Keratinocyte (primary cell): ENCODE measurements at places on chromosomes 1 and 21.

DNA sequence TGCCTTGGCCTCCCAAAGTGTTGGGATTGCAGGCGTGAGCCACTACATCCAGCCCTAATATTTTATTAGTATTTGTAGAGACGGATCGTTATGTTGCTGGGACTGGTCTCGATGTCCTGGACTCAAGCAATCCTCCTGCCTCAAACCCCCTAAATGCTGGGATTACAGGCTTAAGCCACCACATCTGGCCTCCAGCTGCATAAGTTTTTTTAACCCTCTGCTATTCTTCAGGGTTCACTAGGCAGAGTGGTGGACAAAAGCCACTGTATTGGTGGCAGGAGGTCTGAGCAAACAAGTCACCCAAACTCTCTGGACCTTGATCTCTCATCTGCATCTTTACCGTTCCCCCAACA, 10.1 kb upstream of the CLIC4 start:
- DNase-seq, result no peak

DNA sequence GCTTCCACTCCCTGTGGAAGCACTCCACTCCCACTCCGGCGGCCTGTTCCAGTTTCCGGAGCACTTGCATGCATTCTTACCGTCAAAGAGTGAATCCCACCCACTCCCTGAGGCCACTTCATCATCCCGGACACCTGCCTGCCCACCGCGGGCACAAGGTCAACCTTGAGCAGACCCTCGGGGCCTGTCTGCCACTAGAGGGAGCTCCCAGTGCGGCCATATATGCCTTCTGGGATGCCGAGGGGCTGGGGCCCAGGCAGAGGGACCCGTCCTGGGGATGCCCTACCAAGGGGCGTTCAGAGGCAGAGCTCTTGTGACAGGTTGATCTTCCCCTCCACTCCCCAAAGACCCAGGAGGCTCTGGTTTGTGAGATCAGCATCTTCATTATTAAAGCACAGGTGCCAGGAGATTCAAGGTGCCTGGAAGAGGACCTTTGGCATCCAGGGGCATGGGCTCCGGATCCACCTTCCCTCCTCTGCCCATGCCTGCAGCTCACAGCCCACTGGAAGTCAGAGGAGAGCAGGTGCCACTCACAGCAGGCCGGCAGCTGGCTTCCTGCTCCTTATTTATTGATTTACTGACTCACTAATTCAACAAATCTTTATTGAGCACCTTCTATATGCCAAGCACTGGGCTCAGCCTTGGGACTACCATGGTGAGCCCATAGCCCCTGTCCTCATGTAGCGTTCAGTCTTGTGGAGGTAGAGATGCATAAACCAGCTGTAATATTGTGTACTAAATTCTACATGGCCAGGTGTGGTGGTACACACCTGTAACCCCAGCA, 47.3 kb downstream of the UBIAD1 start:
- no peak for DNase-seq

DNA sequence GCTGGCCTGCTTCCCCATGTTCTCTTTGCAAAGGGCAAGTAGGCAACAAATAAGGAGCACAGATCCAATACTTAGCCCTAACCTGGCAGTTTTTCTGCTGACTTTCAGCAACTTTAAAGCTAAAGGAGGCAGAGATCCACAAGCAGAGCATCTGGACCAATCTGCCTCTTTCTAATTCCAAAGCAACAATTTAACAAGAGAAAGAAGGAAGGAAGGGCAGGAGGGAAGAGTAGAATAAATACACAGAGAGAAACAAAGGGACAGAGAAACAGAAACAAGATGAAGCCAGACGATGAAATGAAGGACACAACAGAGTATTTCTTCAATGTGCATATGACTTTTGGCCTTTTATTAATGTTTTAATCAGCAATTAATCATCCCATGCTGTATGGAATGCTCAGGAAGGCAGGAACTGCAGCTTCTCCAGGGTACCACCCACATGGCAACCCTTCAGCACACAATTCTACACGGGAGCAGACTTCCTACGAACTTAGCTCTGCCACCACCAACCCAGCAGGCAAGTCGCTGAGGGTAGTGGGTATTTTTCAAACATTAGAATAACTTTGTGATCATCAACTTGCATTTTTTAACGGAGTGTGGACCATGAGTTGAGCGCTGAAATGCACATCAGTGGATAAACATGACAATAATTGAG, 15.3 kb downstream of the CLCC1 start:
- DNase-seq, result no peak

- no peak for DNase-seq
These were observed 975.7 kb upstream of the ADGRL2 start for GRCh38 chr1:80825067-80825466.

- no peak for DNase-seq
These were observed 150.6 kb downstream of the CDC7 start for GRCh38 chr1:91651243-91651642.

GRCh38 chr21:46431884-46432488, 26.7 kb upstream of the DIP2A start:
- DNase-seq, result no peak

- DNase-seq, result no peak
These were observed 197.9 kb upstream of the SGIP1 start for GRCh38 chr1:66335859-66336640.

DNA sequence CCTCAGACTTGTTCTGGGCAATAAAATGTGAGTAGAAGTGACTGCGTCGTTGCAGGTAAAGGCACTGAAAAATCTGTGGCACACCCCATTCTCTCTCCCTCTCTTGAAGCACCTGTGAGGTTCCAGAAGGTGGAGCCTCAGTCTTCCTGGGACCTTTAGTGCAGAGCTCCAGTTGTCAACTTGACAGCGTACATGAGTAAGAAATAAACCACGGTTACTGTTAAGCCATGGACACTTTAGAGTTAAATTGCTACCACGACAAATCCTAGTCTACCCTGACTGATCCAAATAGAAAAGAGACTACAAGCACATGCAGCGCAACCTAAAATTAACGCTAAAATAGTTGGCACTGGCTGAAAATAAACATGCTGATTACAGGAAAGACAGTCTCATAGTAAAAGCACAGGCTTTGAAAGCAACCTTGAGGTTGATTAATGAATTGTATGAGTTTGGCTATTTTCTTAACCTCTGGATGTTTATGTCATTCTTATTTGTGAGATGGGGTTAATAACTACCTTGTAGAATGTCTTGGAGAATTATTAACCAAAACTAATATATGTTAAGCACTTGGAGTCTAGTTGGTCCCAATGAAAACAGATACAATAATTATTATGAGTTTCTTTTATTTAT, 93.0 kb upstream of the PLPPR4 start:
- no peak for DNase-seq

DNA sequence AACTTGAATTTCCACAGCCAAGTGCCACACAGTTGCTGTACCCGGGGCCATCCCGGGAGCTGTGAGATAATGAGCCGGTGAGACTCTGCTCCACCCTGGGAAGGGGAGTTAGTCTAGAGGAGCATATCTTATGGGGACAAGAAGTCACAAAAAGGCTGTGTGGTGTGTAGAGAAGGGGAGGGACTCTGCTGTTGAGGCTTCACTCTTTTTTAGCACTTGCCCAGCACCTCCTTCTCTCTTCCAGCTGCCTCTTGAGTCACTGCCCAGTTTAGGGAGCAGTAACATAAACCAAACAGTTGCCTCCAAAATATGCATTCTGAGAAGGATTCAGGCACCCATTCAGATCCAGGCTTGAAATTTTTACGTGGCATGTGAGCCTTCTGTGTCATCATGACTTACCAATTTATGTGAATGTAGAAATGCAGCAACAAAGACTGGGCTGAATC, 744 bp upstream of the WDR26 start:
- DNase-seq, result no peak

GRCh38 chr1:165397944-165398343, 41.4 kb upstream of the LMX1A start:
- DNase-seq, result no peak

- DNase-seq, result no peak
These were observed 288.1 kb downstream of the DPYD start for GRCh38 chr1:97632776-97633175.

- DNase-seq, result peak; percentile 32
These were observed 81.2 kb downstream of the PCSK9 start for GRCh38 chr1:55120538-55120937.

DNA sequence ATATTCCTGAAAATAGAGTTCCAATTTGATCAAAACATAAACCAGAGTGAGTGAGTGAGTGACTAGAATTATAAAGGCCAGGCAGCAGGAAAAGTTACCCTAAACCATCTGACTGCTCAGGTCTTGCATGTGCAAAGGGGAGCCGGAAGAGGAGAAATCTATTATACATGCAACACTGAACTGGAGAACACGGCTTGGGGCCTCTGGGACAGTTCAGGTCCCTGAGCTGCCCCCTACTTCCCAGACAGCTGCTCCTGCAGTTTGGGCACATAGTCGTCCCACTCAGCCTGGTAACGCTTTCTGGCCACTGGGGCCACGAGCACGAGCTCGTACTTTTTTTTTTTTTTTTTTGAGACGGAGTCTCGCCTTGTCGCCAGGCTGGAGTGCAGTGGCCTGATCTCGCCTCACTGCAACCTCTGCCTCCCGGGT, 40.1 kb downstream of the PTPRC start:
- no peak for DNase-seq

GRCh38 chr1:56404066-56404465, 175.3 kb downstream of the PLPP3 start:
- no peak for DNase-seq

GRCh38 chr1:110102081-110102480, 10.2 kb upstream of the UBL4B start:
- DNase-seq, result no peak

DNA sequence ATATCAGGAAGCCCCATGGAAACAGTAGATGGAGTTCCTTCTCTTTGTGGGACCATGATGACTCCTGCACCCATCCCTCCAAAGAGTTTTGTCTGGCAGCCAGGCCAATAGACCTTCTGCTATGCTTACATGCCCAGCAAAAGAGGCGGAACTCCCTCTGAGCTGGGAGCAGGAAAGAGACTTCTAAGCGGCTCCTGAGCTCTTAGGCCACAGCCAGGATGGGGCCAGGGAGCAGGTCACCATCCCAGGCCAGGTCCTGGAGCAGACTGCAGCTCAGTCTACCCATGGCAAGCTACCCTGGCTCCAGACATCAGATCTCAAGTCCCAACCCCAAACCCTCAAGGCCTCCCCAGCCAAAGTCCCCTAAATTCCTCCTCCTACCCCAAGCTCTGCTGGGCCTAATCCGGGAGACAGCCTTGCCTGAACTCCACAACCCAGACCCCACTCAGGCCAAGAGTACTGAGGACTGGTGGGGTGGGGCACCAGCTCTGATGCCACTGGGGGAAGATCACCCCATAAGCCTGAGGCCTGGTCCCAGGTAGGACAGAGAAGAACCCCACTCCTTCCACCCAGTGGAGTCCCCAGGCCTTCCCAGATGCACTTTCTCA, 387.9 kb downstream of the MATN1 start:
- no peak for DNase-seq

- DNase-seq, result no peak
These were observed 70.1 kb upstream of the CASZ1 start for GRCh38 chr1:10866321-10867093.

DNA sequence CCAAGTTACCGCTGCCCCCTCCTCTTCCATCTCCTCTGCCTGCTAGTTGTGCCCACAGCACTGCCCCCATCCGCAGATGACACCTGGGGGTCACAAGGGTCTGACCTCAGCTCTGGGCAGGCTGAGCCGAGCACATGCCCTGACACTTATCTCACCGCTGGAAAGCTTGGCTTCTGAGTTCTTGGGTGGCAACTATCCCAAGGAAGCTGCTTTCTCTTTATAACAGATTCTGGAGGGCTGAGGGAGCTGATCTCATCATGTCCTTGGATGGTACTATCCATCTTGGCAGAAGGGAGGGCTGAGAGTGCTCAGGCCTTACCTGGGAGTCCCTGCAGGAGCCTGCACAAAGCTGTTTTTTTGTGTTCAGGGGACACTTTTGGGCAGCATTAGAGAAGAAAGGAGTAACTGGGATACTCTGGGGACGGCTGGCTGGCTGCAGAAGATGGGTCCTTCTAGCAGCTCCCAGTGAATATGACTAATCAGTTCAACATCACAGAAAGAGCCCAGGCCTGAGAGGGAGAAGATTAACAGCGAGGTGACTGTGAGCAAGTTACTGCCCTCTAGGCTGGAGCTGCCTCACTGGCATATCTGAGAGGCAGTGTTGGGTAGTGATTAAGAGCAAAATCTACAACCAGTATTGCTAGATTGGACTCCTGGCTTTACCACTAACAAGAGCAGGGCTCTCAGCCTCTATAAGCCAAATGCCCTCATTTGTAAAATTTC, 71.6 kb downstream of the PLXNA2 start:
- no peak for DNase-seq

- DNase-seq, result no peak
These were observed 127.2 kb downstream of the FOXD2 start for GRCh38 chr1:47565092-47565491.

GRCh38 chr21:14284481-14284880, 68.5 kb downstream of the RBM11 start:
- DNase-seq, result no peak

DNA sequence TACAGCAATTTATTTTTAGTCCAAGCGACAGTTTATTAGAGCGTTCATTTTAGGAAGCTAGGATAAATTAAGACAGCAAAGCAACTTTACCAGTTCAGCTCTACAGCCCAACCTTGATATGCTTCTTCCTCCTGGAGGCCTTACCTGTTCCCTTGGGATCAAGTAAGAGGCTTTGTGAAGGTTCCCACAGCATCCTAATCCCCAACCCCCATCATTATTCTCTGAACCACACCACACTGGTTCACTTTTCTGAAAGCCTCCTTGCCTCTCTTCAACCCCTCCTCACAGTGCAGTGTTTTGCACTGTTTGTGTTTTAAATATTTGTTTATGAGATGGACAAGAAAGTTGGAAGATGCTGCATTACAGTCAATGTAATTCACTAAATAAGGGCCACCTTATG, 126.3 kb upstream of the CXADR start:
- DNase-seq, result no peak

GRCh38 chr1:110034040-110034450, 379 bp upstream of the STRIP1 start:
- DNase-seq, result no peak

GRCh38 chr1:22803833-22804232, 93.2 kb downstream of the EPHB2 start:
- DNase-seq, result no peak

DNA sequence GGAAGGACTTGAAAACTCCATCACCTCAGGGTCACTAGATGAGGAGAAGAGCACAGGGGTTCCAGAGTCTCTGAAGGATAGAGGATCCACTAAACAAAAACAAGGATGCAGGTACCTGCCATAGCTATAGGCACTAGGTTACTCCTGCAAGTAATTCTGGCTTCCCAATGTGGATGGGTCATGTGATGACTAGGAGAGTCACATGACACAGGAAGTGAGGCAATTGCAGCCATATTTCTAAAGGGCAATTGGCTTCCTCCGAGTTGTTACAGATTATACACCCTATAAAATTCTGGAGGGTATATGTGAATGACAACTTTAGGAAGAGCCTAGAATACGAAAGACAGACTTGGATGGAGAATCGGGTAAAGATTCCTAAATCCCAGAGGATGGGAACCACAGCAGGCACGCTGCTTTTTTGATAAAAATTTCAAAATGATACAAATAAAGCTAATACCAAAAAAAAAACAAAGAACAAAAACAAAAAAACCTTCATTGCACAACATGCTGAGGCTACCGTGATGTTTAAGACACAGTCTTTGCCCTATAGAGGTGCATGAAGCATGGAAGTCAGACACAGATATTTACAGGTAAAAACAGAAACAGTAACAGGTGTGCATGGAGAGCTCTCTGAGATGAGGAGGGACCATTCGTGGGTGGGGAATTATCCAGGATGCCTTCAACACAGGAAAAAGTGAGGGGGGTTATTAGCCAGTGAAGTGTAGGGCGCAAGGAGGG, 10.5 kb downstream of the MTX1 start:
- DNase-seq, result no peak
